ENCODE measurements at places on chromosomes 11 and 22. TPM values are rescaled to one million over a fixed set of nuclear protein-coding genes. Genes with fewer than 3 reads are reported as not detected.

The AIFM3 gene
- 1.6 TPM for total RNA-seq

The HMGXB4 gene
- 63.4 TPM for total RNA-seq

The TRIM49 gene
- 0.71 TPM for total RNA-seq

DNA sequence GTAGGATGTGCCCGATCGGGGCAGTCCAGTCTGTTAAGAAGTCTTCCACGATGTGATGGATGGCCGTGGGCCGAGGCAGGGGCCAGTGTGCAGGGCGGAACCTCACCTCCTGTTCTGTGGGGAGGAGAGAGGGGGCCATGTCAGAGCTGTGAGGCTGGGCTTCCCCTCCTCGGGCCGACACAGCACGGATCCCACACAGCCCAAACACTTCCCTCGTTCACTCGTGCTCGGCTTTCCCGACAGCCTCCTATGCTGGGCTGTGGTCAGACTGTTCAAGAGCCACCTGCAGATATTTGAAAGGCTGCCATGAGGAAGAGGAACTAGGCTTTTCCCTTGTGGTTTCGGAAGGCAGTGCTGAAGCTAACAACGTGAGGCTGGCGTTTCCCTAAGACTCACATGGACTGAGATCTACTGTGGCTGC is 12.3 kb upstream of the TXN2 start:
- DNase-seq = peak; percentile 28
- H3K36me3 ChIP-seq = no peaks in the 10 kb centered on the region
- no peak overlapping the region for H3K27ac ChIP-seq
- H3K4me1 ChIP-seq = no peaks in the 10 kb centered on the region
- no peak overlapping the region for H3K4me3 ChIP-seq

DNA sequence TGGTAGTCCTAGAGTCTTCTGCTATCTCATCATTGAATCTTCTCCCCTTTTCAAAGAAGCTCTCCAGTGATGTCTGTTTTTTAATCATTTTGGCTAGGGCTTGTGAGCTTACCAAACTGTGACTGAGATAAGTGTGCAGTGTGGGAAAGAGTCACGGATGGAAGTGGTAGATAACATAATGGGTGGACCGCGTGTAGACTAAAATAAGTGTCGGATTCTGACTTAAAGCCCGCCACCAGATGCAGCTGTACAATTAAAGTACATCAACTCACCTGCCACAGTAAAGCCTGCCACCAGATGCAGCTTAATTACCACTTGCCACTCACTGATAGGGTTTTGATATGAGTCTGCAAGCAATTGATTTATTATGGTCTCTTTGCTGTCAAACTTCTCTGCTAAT is 581.5 kb downstream of the LRRC4C start:
- H3K4me1 ChIP-seq = no peaks in the 10 kb centered on the region
- no peak overlapping the region for H3K4me3 ChIP-seq
- no peak for DNase-seq
- no peak overlapping the region for H3K27ac ChIP-seq
- no peaks in the 10 kb centered on the region for H3K27me3 ChIP-seq

The STT3A gene
- total RNA-seq = 83.3 TPM

- no peak overlapping the region for H3K4me3 ChIP-seq
- no peaks in the 10 kb centered on the region for H3K36me3 ChIP-seq
- H3K27me3 ChIP-seq = no peaks in the 10 kb centered on the region
These were observed 2211.8 kb downstream of the LRRC4C start for GRCh38 chr11:39247570-39248137.

GRCh38 chr11:889257-889656 is 21.4 kb downstream of the CHID1 start:
- no peak overlapping the region for H3K27ac ChIP-seq
- no peak for DNase-seq
- H3K4me1 ChIP-seq = no peaks in the 10 kb centered on the region
- no peaks in the 10 kb centered on the region for H3K27me3 ChIP-seq
- H3K4me3 ChIP-seq = no peak overlapping the region
- no peaks in the 10 kb centered on the region for H3K36me3 ChIP-seq

GRCh38 chr11:126332221-126332711 is 23.2 kb upstream of the ST3GAL4 start:
- peak overlapping the region; percentile 9 for H3K27ac ChIP-seq
- DNase-seq = peak; percentile 86
- peaks cover 25% of the 10 kb centered on the region for H3K4me1 ChIP-seq
- H3K4me3 ChIP-seq = no peak overlapping the region
- H3K36me3 ChIP-seq = no peaks in the 10 kb centered on the region
- no peaks in the 10 kb centered on the region for H3K27me3 ChIP-seq

The SLC22A9 gene
- total RNA-seq = not detected

The KCTD21 gene
- total RNA-seq = 14.2 TPM

The ZNF215 gene
- 4.5 TPM for total RNA-seq

- H3K4me3 ChIP-seq = peak overlapping the region; percentile 45
- H3K27me3 ChIP-seq = no peaks in the 10 kb centered on the region
- peaks cover 9% of the 10 kb centered on the region for H3K4me1 ChIP-seq
- DNase-seq = peak; percentile 80
These were observed 577 bp upstream of the DKK3 start for GRCh38 chr11:12008790-12009616.

The PRRG4 gene
- 0.93 TPM for total RNA-seq

The ETS1 gene
- total RNA-seq = 15.3 TPM

DNA sequence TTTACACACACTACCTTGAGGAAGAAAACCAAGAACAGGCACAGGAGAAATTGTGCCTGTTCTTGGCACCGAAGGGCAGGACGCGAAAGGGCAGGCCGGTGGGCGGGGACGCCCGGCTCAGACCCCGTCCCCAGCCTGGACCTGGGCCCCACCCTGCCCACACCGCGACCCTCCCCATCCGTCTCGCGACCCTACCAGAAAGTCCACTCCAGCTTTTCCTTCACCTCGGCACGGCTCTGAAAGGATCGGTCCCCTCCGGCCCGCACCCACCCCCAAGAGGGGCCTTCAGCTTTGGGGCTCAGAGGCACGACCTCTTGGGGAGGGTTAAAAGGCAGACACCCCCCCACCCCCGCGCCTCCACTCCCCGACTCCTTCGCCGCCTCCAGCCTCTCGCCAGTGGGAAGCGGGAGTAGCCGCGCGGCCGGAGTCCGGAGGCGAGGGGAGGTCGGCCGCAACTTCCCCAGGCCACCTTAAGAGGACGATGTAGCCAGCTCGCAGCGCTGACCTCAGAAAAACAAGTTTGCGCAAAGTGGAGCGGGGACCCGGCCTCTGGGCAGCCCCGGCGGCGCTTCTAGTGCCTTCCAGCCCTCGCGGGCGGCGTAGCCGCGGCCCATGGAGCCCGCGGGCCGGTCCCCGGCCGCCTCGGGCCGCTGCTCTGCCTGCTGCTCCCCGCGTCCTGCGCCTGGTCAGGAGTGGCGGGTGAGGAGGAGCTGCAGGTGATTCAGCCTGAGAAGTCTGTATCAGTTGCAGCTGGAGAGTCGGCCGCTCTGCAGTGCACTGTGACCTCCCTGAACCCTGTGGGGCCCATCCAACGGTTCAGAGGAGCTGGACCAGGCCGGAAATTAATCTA is 4.4 kb downstream of the SEC14L6 start:
- no peaks in the 10 kb centered on the region for H3K27me3 ChIP-seq
- no peaks in the 10 kb centered on the region for H3K36me3 ChIP-seq
- H3K4me3 ChIP-seq = peak overlapping the region; percentile 59
- peak; percentile 58 for DNase-seq
- peaks cover 9% of the 10 kb centered on the region for H3K4me1 ChIP-seq
- H3K27ac ChIP-seq = peak overlapping the region; percentile 84

DNA sequence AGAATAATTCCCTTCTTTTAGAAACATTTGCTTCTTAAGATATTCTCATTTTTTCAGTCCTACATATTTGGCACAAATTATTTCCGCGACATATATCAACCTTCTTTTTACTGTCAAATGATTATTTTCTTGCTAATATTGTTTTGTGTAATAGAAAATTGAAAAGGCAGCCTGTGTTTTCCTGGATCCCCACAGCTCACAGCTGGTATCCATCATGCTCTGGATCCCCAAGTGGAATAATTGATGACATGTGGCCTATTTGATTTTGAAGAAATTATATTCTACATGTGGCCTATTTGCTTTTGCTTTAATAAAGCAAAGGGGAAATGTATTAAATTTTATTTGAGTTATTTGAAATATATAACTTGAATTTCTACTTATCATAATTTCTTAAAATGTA is 199.4 kb upstream of the LUZP2 start:
- no peaks in the 10 kb centered on the region for H3K36me3 ChIP-seq
- H3K27me3 ChIP-seq = no peaks in the 10 kb centered on the region

- no peak for DNase-seq
- no peak overlapping the region for H3K4me3 ChIP-seq
- no peaks in the 10 kb centered on the region for H3K36me3 ChIP-seq
- no peaks in the 10 kb centered on the region for H3K4me1 ChIP-seq
These were observed 189.8 kb downstream of the KIRREL3 start for GRCh38 chr11:126810776-126811175.

DNA sequence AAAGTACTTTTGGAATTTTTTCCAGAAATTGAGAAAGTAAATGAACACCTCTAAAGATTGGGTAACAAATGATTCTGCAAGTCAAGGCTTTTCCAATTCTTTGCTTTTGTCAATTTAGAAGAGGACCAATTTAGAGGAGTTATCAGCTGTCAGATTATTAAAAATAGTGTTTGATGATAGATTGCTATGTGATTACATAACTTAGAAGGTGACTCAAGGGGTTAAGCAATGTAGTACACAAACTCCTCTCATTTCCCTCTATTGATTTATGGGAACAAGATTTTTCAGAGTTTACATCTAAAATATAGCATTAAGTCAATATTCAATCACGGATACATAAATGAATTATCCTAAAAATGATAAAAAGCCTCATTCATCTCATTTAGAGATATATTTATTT is 70.3 kb downstream of the INSC start:
- H3K36me3 ChIP-seq = no peaks in the 10 kb centered on the region
- H3K4me3 ChIP-seq = no peak overlapping the region
- no peak overlapping the region for H3K27ac ChIP-seq
- H3K4me1 ChIP-seq = no peaks in the 10 kb centered on the region
- no peaks in the 10 kb centered on the region for H3K27me3 ChIP-seq

- no peaks in the 10 kb centered on the region for H3K27me3 ChIP-seq
- no peaks in the 10 kb centered on the region for H3K4me1 ChIP-seq
- H3K27ac ChIP-seq = no peak overlapping the region
These were observed 1162.1 kb downstream of the DLG2 start for GRCh38 chr11:84465040-84465439.

The APOBEC3F gene
- 26.8 TPM for total RNA-seq

DNA sequence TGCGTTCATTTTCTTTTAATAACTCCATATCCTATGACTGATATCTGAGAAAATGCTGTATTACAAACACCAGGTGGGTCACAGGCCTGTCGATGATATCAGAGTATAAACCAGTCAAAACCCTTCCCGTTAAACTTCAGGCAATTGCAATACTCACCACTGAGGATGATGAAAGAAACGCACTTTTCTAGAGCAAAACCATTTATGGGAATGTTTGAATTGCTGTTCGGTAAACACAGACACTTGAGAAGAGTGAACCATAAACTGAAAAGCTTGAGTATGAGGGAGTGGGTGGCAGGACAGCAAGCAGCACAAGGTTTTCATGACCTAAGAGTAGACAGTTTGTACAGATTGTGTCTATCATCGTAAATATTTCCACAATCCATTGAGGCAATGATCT is 139.8 kb upstream of the CEP126 start:
- no peaks in the 10 kb centered on the region for H3K27me3 ChIP-seq
- H3K4me3 ChIP-seq = no peak overlapping the region
- no peaks in the 10 kb centered on the region for H3K4me1 ChIP-seq
- no peak for DNase-seq

DNA sequence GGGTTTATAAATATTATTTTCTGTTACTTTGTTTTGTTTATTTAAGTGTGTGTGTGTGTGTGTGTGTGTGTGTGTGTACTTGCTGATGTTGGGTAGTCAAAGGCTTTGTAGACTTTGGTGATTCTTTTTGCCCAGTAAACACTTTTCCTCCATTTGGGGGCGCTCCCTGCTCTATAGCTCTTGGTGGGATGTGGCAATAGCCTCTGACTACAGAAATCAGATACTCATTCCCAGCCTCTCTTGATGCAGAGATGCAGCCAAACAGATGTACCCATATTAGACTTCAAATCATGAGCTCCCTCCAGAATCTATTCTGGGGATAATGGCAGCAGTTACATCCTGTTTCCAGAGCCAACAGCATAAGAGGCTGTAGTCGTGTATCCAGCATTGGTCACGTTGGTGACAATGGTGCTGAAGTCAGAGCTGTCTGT is 33.4 kb upstream of the APOL5 start:
- no peak overlapping the region for H3K4me3 ChIP-seq
- no peaks in the 10 kb centered on the region for H3K27me3 ChIP-seq
- no peaks in the 10 kb centered on the region for H3K36me3 ChIP-seq
- H3K27ac ChIP-seq = no peak overlapping the region
- DNase-seq = peak; percentile 21

GRCh38 chr11:132862933-132863332 is 669.4 kb downstream of the OPCML start:
- no peak overlapping the region for H3K4me3 ChIP-seq
- H3K36me3 ChIP-seq = no peaks in the 10 kb centered on the region
- H3K4me1 ChIP-seq = no peaks in the 10 kb centered on the region
- no peaks in the 10 kb centered on the region for H3K27me3 ChIP-seq
- DNase-seq = no peak

- no peaks in the 10 kb centered on the region for H3K27me3 ChIP-seq
- peak; percentile 74 for DNase-seq
- H3K4me3 ChIP-seq = no peak overlapping the region
These were observed 21.8 kb downstream of the NF2 start for GRCh38 chr22:29625090-29625825.

- no peak overlapping the region for H3K4me3 ChIP-seq
- H3K4me1 ChIP-seq = no peaks in the 10 kb centered on the region
- no peak overlapping the region for H3K27ac ChIP-seq
- H3K36me3 ChIP-seq = no peaks in the 10 kb centered on the region
- no peak for DNase-seq
These were observed 178.9 kb downstream of the CTTN start for GRCh38 chr11:70577258-70577603.

- H3K27me3 ChIP-seq = no peaks in the 10 kb centered on the region
- no peak overlapping the region for H3K27ac ChIP-seq
- H3K36me3 ChIP-seq = no peaks in the 10 kb centered on the region
- no peak overlapping the region for H3K4me3 ChIP-seq
- peak; percentile 56 for DNase-seq
These were observed 7.4 kb downstream of the CNTF start for GRCh38 chr11:58629857-58630256.

GRCh38 chr11:61297746-61298145 is 2.6 kb upstream of the VWCE start:
- no peaks in the 10 kb centered on the region for H3K27me3 ChIP-seq
- H3K4me1 ChIP-seq = peaks cover 35% of the 10 kb centered on the region
- DNase-seq = peak; percentile 57
- H3K27ac ChIP-seq = no peak overlapping the region
- no peaks in the 10 kb centered on the region for H3K36me3 ChIP-seq
- no peak overlapping the region for H3K4me3 ChIP-seq

The ABCC8 gene
- total RNA-seq = 2.2 TPM

GRCh38 chr11:119204066-119204465 is 2.1 kb upstream of the CBL start:
- DNase-seq = no peak
- no peaks in the 10 kb centered on the region for H3K27me3 ChIP-seq
- H3K36me3 ChIP-seq = no peaks in the 10 kb centered on the region
- H3K27ac ChIP-seq = no peak overlapping the region
- no peak overlapping the region for H3K4me3 ChIP-seq
- no peaks in the 10 kb centered on the region for H3K4me1 ChIP-seq

All from testis (tissue), 5 donors.